Left kidney (tissue), 8 donors: ENCODE measurements at places on chromosomes 3 and 15. TPM values are rescaled to one million over a fixed set of nuclear protein-coding genes. Genes with fewer than 3 reads are reported as not detected.
A peak's percentile ranks its signal among the peaks of the same experiment; 100 is the strongest.

DNA sequence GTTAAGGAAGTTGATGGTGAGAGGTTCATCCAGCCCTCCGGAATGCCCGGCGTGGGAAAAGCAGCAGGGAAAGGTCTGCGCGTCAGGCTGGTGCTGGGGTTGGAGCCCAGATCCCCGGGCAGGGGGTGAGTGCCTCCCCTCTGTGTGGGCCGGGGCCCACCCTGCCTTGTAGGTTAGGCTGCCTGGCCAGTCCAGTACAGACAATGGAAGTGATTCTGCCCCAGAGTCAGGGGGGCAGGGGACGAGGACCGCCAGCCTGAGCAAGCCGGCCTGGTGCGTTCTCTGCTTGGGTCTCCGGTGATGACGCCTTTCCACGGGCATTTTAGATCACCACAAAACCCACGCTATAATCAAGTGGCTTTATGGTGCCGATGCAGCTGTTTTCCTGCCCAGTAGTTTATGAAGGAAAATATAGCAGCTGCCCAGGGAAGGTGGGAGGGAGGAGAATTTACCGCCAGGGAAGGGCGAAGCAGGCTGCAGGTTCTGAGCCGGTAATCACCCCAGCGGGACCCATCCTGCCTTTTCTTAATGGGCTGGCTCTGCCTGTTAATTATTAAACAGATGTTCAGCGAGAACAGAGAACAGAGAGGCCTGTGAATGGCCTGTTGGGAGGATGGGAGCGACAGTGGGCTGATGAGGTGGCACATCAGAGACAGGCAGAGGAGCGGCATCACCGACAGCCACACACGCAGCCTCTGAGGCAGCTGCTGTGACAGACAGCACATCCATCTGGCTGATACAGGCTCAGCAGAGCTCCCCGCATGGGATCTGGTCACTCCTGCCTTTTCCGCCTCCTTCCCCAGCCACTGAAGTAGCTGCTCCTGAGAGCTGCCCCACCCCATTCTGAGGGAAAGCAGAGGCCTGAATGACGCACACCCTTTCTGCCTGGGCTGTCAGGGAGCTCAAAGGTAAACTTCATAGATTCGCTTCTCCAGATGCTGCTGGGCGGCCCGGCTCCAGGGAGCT lies 35.2 kb downstream of the BDH1 start:
- DNase-seq: peak; percentile 70

DNA sequence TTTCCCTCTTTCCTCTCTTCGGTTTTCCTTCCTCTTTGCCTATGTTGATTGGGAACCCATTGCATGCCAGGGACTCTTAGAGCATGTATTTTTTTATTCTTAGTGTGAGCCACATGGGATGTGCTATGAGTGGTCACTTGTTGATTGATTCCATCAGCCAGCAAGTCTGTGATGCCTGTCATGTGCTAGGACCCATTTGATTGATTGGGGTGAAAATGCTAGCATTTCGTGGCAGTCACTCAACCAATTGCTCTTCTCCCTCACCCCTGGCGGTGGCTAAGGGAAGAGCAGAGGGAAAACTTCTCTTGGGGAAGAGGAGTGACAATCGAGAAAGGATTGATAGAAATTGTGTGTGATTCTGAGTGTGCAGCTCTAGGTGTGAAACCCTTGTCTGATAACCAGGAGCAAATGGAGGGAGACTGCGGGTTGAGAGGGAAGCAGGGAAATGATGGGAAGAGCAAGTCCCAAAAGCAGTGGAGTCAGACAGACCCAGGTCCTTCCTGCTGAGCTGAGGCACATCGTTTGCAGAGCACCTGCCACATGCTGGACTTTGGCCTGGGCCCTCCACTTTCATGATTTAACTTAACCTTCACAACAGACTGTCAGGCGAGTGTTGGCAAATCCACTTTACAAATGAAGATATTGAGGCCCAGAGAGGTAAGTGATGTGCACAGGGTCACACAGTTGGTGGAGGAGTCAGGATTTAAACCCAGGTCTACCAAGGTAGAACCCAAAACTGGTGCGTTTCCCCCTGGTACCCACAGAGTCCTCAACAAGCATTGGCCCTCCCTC lies 40.0 kb downstream of the SLC6A11 start:
- DNase-seq: no peak

DNA sequence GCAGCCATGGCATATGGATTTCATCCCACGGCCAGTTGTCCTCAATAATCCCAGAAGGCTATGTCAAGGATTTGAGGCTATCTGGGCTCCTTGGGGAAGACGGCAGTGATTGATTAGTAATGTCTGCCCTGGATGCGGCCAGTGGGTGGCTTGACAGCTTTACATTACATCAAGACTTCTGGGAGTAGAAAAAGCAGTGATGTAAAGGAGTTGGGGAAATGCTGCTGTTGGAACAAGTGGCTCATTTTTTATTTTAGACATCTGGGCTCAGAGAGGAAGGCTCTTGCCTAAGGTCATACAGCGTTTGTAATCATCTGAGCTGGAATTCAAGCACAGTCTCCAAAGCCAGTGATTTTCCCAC lies 94.1 kb downstream of the FLNB start:
- no peak for DNase-seq

- DNase-seq: no peak
These were observed 25.5 kb downstream of the TBC1D2B start for GRCh38 chr15:78052001-78052401.

- no peak for DNase-seq
These were observed 60.3 kb upstream of the SIAH2 start for GRCh38 chr3:150823277-150823676.

GRCh38 chr3:194572143-194572789 lies 61.0 kb downstream of the TMEM44 start:
- no peak for DNase-seq

- peak; percentile 74 for DNase-seq
These were observed 1.6 kb downstream of the TSC22D2 start for GRCh38 chr3:150409512-150410310.

DNA sequence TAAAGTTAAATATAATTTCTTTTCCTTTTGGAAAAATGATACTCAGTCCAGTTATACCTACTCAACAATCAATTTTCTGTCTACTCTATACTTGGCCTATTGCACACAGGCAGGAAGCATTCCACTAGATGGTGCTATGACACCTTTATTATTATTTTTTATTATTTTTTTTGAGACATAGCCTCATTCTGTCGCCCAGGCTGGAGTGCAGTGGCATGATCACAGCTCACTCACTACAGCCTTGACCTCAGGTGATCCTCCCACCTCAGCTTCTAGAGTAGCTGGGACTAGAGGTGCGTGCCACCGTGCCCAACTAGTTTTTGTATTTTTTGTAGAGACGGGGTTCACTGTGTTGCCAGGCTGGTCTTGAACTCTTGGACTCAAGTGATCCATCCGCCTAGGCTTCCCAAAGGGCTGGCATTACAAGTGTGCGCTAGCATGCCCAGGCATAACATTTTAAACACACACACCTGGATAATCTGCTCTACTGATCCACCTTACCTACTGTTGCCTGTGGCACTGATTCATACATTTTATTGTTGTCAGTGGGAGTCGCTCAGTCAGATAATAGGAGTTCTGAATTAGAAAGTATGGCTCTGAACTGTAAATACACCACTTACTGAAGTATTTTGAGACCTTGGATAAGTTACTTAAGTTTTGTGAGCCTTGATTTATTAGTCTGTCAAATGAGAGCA lies 56.2 kb downstream of the EIF3J start:
- peak; percentile 6 for DNase-seq

DNA sequence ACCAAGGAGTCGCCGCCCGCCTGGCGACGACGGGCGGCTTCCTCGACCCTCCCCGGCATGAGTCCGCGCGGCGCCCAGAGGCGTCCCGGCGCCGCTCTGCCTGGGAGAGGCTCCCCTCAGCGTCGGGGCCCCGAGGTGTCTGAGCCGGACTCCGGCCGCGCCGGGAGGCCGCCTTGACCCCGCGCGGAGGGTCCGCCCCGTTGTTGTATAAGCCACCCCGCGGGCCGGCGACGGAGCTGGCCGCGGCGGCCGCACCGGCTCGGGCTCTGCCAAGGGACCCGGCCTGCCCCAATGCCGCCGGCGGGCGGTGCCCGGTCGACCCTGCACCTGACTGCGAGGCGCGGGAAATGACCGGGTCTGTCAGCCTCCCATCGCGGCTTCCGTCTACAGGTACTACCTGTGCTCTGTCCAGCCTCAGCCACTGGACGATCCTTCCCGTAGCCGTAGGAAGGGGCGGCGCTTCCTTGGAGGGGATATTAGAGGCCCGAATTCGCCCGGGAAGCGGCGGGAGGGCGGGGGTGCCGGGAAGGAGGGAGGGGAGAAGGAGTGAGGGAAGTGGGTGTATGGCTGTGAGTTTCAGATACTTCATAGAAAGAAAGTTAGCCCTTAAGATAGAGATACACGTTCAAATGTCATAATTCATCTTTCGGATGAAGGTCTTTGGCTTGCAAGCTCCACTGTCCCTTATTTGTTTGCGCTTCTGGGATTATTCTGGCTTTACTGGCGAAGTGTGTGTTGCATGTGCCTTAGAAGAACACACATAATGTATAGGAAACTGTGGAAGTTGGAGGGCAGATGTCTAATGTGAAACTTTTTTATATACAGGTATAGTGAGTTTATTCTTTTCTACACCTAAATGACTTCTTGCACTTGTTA lies 620 bp downstream of the ABHD5 start:
- DNase-seq: peak; percentile 63

DNA sequence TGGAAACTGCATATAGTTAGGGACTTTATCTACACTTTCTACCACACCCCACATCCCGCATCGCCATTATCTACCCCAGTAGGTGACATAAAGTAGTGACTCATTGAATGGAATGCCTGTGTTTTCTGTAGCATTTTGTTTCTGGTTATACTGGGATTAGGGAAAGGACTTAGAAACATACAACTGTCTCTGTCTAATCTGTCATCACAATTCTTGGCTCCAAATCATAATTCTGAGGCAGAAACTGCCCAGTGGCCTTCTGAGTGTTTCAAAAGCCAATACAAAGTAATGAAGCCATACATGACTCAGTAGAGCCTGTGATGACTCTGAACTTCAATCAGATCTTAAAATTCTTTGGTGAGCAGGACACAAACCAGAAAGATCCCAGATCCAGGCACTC lies 115.7 kb upstream of the CHRM5 start:
- no peak for DNase-seq

GRCh38 chr3:31978553-31978952 lies 2.5 kb downstream of the OSBPL10 start:
- DNase-seq: no peak

DNA sequence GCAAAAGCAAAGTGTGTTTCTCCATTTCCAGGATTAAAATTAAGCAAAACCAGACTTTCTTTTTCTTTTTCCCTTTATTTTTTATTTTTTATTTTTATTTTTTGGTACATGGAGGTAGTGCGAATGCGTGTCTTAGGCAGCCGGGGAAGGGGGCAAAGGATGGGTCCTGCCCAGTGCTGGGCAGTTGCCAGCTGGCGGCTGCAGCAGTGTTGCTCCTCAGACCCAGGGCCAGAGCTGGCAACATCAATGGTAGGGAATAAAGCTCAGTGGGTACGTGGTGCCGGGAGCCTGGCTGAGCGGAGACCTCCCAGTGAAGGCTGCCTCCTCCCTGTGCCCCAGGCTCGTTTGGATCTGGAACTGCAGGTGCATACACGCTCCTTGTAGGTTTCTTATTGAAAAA lies 46.3 kb downstream of the POLR2M start:
- DNase-seq: no peak

- no peak for DNase-seq
These were observed 297.2 kb downstream of the RPLP1 start for GRCh38 chr15:69749797-69750196.

DNA sequence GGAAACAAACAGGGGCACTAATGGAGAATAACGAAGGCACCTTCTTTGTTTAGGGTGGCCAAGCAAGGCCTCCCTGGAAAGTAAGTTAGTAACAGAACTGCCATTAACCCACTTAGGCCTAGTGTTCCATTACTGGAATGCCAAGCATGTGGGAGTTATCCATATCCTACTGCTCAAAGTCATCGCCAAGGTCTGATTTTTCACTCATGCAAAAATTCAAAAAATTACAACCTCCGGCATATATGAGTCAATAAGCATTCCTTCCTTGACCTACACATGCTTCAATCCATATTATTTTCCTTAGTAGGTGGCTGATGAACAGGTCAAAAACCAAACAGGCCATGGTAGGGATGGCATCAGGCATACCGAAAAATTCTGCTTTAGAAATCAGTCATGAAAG lies 1097.2 kb downstream of the FHIT start:
- no peak for DNase-seq

DNA sequence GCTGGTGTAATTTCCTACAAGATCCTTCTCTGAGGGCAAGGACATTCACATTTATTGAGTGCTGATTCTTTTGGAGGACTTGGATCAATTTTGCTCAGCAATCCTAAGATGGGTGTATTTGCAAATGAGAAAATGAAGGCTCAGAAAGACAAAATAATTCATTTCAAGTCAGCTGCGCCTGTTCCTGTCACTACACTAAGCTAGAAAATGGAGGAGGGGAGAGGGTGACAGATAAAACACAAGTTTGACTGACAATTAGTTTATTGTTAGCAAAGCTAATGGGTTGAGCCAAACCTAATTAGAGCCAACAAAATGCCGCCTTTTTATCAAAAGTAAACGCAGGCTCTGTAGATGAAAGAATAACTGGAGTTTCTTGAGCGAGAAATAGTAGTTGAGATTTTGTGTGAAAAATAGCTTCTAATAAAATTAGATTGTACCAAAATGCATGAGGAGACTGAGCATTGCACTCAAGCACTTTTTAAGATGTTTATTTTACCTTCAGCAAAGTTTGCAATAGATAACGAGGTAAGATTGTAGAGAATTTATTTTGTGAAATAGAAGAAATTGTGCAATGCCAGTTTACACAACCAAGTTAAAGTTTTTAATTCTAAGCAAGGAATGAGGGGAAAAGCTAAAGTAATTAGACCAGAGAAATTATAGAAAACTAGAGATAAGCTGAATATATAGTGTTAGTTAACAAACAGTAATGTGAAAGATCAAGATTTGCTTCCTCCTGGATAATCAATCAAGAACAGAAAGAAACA lies 39.6 kb upstream of the SECISBP2L start:
- DNase-seq: no peak

GRCh38 chr3:13785351-13785750 lies 94.5 kb downstream of the WNT7A start:
- no peak for DNase-seq

- DNase-seq: no peak
These were observed 24.1 kb downstream of the GABPB1 start for GRCh38 chr15:50330921-50331320.

- no peak for DNase-seq
These were observed 643.7 kb upstream of the NAALADL2 start for GRCh38 chr3:174215456-174215855.

DNA sequence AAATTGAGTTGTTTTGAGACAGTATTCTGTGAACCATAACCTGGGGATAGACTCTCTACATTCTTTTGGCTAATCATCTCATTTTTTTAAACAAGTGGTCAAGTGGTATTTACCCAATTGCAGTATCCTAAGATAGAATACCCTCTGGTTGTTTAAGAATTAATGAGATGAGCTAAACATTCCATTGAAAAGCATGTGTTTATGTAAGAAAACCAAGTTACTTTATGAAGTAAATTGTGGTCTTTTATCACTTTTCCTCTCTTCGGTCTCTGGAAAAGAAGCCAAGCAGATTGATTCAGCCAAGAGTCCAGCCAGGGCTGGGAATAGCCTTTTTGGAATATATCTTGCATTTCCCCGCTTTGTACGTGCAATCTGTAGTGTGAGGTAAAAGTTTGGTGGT lies 185.7 kb upstream of the TOPAZ1 start:
- no peak for DNase-seq

Gene SAXO2
- 8.0 TPM for polyA plus RNA-seq

Gene CCR1
- 2.0 TPM for polyA plus RNA-seq

Gene PLA2G4E
- not detected for polyA plus RNA-seq

Gene CHAC1
- polyA plus RNA-seq: 2.4 TPM

Gene ST3GAL6
- polyA plus RNA-seq: 100 TPM

Gene GOLGA6A
- 0.27 TPM for polyA plus RNA-seq

Gene IGSF11
- polyA plus RNA-seq: 5.8 TPM

Gene MOBP
- 0.22 TPM for polyA plus RNA-seq

Gene MUC13
- polyA plus RNA-seq: not detected

Gene AGBL1
- polyA plus RNA-seq: 0.18 TPM
